Activated T-cell treated with anti-CD3 and anti-CD28 coated beads, Interleukin-2, amount 50 U/mL, for 24 hours (primary cell): ENCODE measurements at places on chromosomes 3 and 15.

DNA sequence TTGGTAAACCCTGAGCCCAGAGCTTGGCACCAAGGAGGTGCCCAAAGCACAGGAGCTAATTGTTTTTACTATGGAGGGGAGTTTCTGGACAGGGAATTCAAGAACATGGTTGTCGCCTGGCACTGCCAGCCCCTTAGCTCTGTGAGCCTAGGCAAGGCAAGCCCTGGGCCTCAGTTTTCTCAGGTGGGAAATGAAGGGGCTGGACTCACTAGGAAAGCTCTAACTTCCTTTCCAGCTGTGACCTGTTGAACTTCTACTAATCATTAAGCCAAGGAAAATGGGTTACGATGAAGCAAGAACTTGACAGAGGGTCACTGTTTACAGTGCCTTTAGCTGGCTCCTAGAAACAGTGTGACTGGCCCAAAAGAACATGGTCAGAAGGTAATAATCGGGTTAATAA is 277.2 kb downstream of the SHQ1 start:
- no peaks in the 10 kb centered on the region for H3K27me3 ChIP-seq
- H3K27ac ChIP-seq: no peak overlapping the region
- H3K4me1 ChIP-seq: no peaks in the 10 kb centered on the region
- DNase-seq: no peak

- H3K4me1 ChIP-seq: no peaks in the 10 kb centered on the region
- H3K4me3 ChIP-seq: no peak overlapping the region
- H3K27me3 ChIP-seq: no peaks in the 10 kb centered on the region
Observed at GRCh38 chr3:181382656-181383055, 329.1 kb upstream of the SOX2 start.

DNA sequence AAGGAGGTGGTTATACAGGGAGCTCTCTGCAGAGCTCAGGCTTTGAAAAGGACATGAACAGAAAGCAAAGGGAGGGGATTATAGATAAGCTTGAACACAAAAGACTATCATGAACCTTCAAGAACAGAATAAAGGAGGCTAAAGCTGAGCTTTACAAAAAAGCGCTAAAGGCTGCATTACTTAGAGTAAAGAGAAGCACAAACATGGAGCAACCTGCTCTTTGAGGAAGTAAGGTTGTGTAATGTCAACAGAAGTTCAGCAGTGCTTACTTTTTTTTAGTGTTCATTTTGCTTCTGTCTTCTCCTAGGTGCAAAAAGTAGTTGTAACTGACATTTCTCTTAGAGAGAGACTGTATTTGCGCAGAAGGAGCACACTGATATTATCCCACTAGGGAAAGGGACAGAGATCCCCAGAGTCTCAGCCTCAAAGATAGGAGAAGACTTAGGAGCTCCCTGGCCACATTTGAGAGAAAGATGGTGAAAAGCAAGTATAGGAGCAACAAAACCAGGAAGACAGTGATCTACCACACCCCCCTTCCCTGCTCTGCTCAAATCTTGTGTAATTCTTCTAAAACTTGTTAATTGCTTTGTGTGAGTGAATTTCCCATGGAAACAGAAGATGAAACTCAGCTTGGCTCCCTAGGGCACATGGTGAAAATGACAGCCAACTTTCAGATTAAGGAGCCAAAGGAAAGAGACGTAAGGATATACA is 54.7 kb downstream of the QTRT2 start:
- no peak overlapping the region for H3K27ac ChIP-seq
- H3K4me1 ChIP-seq: peaks cover 3% of the 10 kb centered on the region
- no peak for DNase-seq
- no peaks in the 10 kb centered on the region for H3K36me3 ChIP-seq

DNA sequence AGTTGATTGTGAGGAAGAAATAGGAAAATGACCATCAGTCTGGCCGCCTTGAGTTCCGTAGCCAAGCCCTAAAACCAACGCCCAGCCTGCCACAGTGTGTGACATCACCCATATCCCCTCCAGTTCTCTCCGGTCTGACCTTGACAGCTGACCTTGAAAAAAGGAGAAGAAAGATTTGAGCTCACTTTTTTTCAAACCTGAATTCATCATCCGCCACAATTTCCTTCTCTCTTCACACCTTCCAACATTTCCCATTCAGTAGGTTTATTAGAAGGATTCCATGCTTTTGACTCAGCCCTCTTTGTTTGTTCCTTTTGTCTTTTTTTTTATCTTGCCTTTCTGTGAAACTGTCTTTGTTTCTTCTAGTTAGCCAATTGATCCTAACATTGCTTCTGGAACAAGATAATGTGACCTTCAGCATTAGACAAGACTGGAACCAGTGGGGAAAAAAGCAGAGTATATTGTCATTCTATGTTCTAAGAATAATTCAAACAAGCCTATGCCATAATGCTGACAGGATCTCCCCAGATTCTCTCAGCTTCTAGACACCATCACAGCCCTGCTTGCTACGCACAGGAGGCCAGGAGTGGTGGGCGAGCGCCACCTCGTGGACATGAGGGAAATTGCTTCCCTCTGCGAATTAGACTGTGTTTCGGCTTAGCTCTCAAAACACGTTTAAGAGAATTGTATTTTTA is 283.1 kb downstream of the FGF12 start:
- no peaks in the 10 kb centered on the region for H3K4me1 ChIP-seq
- H3K36me3 ChIP-seq: no peaks in the 10 kb centered on the region
- no peak overlapping the region for H3K27ac ChIP-seq

DNA sequence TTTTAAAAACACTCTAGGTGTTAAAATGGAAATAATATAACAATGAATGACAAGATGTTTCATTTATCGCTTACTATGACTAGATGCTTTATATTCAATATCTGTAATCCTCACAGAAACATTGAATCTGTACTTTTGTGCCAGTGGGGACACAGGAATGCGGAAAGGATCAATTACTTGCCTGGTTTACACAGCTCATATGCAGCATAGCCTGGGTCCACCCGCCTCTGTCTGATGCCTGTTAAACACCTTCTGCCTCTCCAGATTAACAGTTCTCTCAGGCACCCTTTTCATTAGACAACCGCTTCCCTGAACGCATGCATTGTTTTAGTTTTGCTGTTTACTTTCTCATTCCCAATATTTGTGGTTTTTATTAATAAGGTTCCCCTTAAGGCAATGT is 12.9 kb upstream of the KCNAB1 start:
- no peak for DNase-seq
- H3K4me3 ChIP-seq: no peak overlapping the region
- H3K36me3 ChIP-seq: no peaks in the 10 kb centered on the region
- peaks cover 6% of the 10 kb centered on the region for H3K27me3 ChIP-seq

GRCh38 chr3:156978481-156978961 is 152.4 kb downstream of the LEKR1 start:
- H3K27ac ChIP-seq: peak overlapping the region; percentile 36
- H3K4me1 ChIP-seq: peaks cover 9% of the 10 kb centered on the region
- no peaks in the 10 kb centered on the region for H3K36me3 ChIP-seq
- DNase-seq: no peak

DNA sequence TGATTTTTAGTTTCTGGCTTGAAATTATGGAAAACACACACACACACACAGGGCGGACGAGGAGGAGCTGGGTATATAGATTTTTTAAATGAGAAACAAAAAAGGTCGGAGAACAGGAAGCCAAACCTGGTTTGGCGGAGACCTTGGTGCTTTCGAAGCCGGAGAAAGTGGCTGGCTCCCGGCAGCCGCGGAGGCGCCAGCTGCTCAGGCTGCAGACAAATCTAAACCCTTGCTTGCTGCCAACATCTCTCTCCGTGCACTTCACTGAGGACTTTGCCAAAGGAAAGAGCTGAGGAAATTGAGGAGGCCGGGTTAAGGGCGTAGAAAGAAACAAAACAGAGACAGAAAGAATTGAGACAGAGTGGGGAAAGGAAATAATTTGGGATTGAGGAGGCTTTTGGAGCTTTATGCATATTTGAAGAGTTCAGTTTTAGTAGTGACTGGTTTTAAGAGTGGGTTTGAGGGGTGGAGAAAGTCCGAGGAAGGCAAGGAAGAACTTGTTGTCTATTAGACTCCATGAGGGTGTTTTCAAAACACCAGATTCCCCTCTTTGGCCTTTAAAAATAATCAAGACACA is 2.2 kb downstream of the ZIC1 start:
- peaks cover 86% of the 10 kb centered on the region for H3K27me3 ChIP-seq
- DNase-seq: no peak
- H3K4me3 ChIP-seq: peak overlapping the region; percentile 46
- peaks cover 40% of the 10 kb centered on the region for H3K4me1 ChIP-seq
- no peaks in the 10 kb centered on the region for H3K36me3 ChIP-seq
- H3K27ac ChIP-seq: peak overlapping the region; percentile 82

GRCh38 chr3:32004113-32004765 is 22.7 kb downstream of the ZNF860 start:
- no peak for DNase-seq
- H3K27ac ChIP-seq: no peak overlapping the region
- H3K36me3 ChIP-seq: no peaks in the 10 kb centered on the region
- no peak overlapping the region for H3K4me3 ChIP-seq
- H3K27me3 ChIP-seq: peaks cover 38% of the 10 kb centered on the region

- H3K4me1 ChIP-seq: peaks cover 27% of the 10 kb centered on the region
- peak within 1 kb of the TSS; percentile 86 for H3K27ac ChIP-seq
- H3K27me3 ChIP-seq: no peaks in the 10 kb centered on the region
- H3K4me3 ChIP-seq: peak within 1 kb of the TSS; percentile 80
- peaks cover 1% of the 10 kb centered on the region for H3K36me3 ChIP-seq
Observed at GRCh38 chr3:49171119-49171774, at the start of gene KLHDC8B. Gene KLHDC8B (plus strand): TSS chr3:49171598. CDS start chr3:49172770, 1,172 bp downstream.

DNA sequence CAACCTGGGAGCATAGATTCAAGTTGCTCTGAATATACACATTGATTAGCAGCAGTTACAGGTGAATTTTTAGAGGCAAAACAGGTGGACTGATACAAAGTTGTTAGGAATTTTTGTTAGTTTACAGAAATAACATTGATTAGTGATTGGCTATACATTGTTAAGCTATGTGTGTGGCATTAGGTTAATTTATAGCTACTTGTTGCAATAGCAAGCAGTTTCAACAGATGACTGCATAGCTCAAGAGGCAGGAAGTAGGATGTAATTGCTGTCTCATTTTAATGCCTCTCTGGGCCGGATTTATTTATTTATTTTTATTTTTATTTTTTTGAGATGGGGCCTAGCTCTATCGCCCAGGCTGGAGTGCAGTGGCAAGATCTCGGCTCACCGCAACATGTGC is 99.7 kb downstream of the TCF12 start:
- no peak for DNase-seq
- no peak overlapping the region for H3K27ac ChIP-seq
- H3K4me3 ChIP-seq: no peak overlapping the region
- no peaks in the 10 kb centered on the region for H3K27me3 ChIP-seq

DNA sequence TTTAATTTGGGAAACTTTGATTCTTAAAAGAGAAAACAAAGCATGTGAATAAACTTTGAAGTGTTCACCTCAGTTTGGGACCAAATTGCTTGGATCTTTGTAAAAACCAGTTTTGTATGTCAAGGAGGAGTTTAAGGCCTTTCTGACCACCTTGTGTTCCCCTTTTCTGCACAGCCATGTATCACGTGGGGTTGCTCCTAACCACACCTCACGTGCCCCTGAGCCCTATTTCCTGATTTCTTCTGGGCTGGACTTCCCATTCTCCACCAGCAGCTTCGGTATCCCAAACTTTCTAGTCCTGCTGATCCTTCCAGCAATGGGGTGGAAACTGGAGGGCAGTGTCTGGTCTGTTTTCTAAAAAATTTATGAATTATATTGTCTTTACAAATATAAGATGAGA is 76.4 kb upstream of the STT3B start:
- H3K4me3 ChIP-seq: no peak overlapping the region
- no peaks in the 10 kb centered on the region for H3K36me3 ChIP-seq

- no peaks in the 10 kb centered on the region for H3K4me1 ChIP-seq
- DNase-seq: no peak
- H3K36me3 ChIP-seq: no peaks in the 10 kb centered on the region
Observed at GRCh38 chr3:52509753-52510328, 14.7 kb downstream of the STAB1 start.

DNA sequence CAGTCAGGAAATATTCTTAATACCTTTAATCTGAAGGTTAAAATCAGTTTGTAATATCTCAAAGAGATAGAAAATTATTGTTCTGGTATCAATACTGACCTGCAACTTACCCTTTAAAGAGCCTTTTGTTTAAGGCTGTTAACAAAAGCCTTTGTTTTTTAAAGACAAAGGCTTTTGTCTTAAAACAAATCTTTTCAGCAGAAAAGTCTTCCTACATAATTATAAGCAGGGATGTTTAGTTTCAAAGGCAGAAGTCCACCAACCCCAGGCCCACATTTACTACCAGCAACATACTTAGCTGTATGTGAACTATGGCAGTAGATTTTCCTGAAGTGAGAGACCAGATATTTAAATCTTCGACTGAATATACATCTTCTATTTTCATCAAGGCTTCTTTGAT is 36.2 kb downstream of the SLC30A4 start:
- no peaks in the 10 kb centered on the region for H3K36me3 ChIP-seq
- DNase-seq: no peak
- no peak overlapping the region for H3K27ac ChIP-seq
- no peaks in the 10 kb centered on the region for H3K27me3 ChIP-seq

- no peak overlapping the region for H3K4me3 ChIP-seq
- peaks cover 2% of the 10 kb centered on the region for H3K4me1 ChIP-seq
- no peaks in the 10 kb centered on the region for H3K27me3 ChIP-seq
- H3K27ac ChIP-seq: no peak overlapping the region
- DNase-seq: no peak
Observed at GRCh38 chr15:63430766-63431451, 49.3 kb upstream of the CA12 start.

DNA sequence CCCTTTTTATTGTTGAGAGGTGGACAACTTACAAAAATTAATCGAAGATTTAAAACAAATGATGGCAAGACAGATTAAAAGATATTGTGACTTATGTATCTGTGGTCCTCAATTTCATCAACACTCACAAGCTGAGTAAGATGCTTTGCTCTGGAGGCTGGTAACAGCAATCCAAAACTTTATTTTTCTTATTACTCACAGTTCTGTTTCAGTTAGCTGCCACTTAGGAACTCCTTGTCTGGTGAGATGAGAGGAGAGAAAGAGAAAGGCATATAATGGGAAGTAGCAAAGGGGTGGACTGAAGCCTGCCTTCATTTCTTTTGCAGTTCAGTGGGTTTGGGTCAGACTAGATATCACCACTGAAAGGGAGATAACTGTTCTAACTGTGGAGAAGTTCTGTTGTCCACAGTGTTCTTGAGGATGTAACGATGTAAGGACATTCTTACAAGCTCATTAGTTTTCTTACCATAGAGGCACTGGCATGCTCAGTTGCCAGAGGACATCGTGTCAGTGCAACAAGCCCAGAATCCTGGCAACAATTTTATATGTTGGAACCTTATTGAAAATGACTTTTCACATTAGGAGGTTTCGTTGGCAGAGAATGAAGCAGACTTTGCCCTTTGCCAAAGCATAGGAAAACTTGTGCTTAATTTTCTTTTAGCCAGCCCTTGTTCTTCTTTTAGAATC is 93.6 kb downstream of the PLCL2 start:
- H3K4me3 ChIP-seq: no peak overlapping the region
- DNase-seq: no peak
- H3K4me1 ChIP-seq: peaks cover 63% of the 10 kb centered on the region
- no peaks in the 10 kb centered on the region for H3K27me3 ChIP-seq
- peaks cover 2% of the 10 kb centered on the region for H3K36me3 ChIP-seq
- peak overlapping the region; percentile 1 for H3K27ac ChIP-seq

- H3K4me1 ChIP-seq: no peaks in the 10 kb centered on the region
- no peak overlapping the region for H3K27ac ChIP-seq
- no peak for DNase-seq
- no peak overlapping the region for H3K4me3 ChIP-seq
- H3K36me3 ChIP-seq: no peaks in the 10 kb centered on the region
Observed at GRCh38 chr3:43884581-43884980, 193.8 kb downstream of the ABHD5 start.
